ENCODE measurements at places on chromosomes 7 and 10. TPM values are rescaled to one million over a fixed set of nuclear protein-coding genes. Genes with fewer than 3 reads are reported as not detected.

PKD2L1 gene
- total RNA-seq, result not detected

LRRN3 gene
- total RNA-seq, result 2.4 TPM

C10orf53 gene
- not detected for total RNA-seq

OR13A1 gene
- total RNA-seq, result 1.5 TPM

DNA sequence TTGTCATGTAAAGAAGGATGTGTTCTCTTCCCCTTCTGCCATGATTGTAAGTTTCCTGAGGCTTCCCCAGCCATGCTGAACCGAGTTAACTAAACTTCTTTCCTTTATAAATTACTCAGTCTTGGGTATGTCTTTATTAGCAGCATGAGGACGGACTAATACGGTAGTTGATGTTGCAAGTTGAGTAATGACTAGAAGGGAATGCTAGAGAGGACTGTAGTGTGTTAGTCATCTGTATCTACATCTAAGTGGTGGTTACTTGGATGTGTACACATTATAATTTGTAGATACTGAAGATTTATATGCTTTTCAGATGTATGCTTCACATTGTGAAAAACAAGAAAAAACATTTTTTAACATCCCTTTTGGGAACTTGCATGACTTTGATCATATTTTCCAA, 244.6 kb downstream of the POLR1F start:
- no peak for DNase-seq

GRCh38 chr10:79336739-79337138, 10.5 kb upstream of the PPIF start:
- no peak for DNase-seq

DNA sequence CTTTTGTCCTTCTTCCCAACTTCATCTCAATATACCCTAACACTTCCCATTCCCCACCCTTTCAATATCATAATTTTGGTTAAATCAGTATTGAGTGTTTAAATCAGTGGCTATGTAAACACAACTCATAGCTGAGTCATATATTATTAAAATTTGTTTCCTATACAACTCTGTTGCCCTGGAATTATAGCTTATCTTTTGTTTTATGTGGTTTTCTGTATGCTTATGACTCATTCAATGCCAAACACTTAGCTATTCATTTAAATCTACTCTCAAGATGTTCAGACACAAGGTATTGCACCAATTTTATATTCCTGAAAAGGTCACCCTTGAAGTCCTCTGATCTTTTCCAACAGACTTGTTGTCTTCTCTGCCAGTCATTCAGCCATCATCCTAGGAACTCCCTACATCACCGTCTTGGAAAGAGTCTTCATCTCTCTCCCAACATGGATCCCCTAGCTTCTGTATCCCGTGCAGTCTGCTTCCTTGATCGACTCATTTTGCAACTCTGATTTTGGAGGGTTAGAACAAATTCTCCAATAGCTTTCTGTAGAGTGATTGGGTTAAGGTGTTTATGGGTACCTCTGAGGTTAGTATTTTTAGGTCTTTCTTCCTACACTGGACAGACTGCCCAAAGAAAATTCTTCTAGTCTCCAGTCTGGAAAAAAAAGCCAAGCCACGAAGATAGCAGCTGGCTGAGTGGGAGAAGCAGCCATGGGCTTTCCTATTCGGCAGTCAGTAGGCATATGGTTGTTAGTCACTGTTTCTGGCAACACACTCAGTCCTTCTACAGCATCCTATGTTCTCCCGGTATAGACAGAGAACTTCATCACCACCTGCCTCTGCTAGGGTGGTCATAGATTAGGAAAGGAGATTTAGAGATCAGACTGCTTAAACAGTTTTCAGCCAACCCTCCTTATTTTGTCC, 102.1 kb downstream of the CRPPA start:
- DNase-seq, result no peak

GRCh38 chr10:132459301-132460003, 62.5 kb downstream of the PWWP2B start:
- no peak for DNase-seq

- no peak for DNase-seq
Observed at GRCh38 chr7:151205730-151206129, 4.6 kb downstream of the H2BK1 start.

- no peak for DNase-seq
Observed at GRCh38 chr10:73779018-73779417, 2.8 kb upstream of the CHCHD1 start.

DNA sequence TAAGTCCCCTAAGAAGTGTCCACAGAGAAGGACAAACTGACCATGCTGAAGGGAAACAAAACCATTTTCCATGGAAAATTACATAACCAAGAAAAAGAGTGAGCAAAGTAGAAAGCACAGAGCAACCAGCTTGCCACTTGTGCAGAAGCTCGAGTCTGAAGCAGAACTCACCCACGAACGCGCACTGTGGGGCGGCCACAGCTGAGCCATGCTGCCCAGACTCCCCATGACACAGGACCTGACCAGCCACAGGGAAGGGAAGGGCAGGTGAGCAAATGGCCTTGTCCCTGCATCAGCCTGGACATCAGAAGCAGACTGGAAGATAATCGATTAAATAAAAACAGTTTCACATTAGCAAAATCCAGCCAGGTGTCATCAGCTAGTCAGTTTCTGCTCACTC, 95.7 kb downstream of the TCERG1L start:
- DNase-seq, result no peak

Measured in neural progenitor cell (in vitro differentiated cells).